ENCODE measurements at places on chromosomes 13 and 19. TPM values are rescaled to one million over a fixed set of nuclear protein-coding genes. Genes with fewer than 3 reads are reported as not detected.

The LINGO3 gene
- total RNA-seq = not detected

The DNMT1 gene
- total RNA-seq = 43.0 TPM

The KLK11 gene
- total RNA-seq = 19.5 TPM

The SLC25A42 gene
- total RNA-seq = 6.7 TPM

The POLRMT gene
- 15.6 TPM for total RNA-seq

The TPTE2 gene
- total RNA-seq = not detected

The NLRP4 gene
- not detected for total RNA-seq

The CNOT3 gene
- 11.5 TPM for total RNA-seq

The EBPL gene
- 54.2 TPM for total RNA-seq

DNA sequence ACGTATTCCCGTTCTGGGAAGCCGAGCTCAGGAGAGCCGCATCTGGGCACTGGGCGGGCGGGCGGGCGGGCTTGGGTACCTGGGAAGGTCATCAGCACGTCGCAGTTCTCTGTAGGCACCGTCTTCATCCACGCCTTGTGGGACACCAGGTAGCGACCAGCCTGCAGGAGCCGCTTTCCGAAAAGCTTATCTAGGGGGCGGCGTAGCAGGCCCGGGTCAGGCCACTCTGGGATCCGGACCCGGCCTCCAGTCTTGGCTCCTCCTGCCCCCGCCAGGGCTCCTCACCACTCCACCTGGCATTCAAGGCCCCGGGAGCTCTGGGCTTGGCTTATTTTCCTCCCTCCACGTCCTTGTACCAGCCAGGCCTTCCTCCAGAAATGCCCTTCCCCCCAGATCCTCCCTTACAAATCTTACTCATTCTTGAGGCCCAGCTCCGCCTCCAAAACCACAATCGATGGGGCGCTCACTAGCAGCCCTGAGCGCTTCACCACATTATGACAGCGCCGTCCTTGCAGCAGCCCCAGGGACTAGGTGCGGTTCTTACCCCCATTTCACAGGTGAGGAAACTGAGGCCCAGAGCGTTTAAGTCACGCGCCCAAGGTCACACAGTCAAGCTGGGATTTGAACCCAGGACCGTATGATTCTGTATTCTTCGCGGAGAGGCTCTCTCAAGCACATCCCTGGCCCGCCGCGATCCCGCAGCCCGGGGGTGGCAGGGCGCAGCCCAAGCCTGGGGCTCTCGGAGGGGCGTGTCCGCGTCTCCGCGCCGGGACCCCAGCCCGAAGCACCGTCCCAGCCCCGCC lies 843 bp downstream of the ANO8 start:
- DNase-seq = no peak

DNA sequence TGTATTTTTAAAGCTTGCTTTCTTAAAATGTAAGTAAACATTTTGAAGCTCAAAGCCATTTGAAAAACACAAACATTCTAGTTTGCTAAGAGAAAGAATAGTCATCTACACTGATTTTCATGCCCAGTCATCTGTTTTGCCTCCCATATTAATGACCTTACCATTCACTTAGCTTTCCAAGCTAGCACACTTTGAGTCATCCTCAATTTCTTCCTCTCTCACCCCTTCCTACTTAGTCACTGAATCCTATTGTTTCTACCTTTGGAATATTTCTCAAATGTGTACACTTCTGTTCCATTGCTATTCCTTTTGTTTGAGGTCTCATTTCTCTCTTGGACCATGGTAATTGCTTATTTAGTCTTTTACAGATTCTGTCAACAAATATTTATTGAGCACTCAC lies 7.3 kb upstream of the HS6ST3 start:
- DNase-seq = no peak

DNA sequence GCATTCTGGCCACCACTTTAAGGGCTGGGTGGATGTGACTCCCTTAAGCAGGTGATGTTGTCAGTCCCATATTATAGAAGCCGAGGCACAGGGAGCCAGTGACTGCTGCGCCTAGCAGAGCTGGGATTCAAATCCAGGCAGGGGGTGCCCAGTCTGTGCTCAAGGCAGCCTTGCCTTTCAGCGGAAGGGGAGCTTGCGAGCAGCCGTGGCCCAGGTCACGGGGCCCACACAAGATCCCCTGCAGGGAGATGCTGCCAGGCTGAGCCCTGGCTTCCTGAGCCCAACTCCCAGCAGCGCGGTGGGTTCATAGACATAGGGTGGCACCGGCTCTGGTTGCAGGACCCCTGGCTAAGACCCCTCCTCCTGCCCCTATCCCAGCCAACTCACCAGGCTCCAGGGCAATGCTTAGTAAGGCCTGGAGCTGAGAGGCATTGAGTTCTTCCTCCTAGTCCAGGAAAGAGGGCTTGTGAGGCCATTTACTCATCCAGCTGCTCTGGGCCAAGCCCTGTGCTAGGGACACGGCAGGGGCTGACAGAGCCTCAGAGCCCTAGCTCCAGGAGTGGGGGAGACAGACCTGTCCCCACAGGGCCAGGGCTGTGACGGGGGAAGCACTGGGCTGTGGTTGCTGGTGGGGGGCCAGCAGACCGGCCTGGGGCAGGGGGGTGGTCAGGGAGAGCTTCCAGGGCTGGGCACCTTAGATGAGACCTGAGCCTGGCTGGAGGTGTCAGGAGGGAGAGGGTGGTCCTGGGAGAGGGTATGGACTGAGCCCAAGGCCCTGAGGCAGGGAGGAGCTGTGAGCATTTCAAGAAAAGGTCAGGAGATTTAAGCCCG lies 9.6 kb downstream of the CAPN12 start:
- DNase-seq = no peak

- DNase-seq = no peak
Observed at GRCh38 chr13:24500977-24501376, 11.6 kb downstream of the PARP4 start.

- no peak for DNase-seq
Observed at GRCh38 chr19:49896863-49897621, at the start of gene IL4I1. Gene IL4I1 (minus strand): TSS chr19:49896887. CDS start chr19:49896160, 727 bp downstream.

DNA sequence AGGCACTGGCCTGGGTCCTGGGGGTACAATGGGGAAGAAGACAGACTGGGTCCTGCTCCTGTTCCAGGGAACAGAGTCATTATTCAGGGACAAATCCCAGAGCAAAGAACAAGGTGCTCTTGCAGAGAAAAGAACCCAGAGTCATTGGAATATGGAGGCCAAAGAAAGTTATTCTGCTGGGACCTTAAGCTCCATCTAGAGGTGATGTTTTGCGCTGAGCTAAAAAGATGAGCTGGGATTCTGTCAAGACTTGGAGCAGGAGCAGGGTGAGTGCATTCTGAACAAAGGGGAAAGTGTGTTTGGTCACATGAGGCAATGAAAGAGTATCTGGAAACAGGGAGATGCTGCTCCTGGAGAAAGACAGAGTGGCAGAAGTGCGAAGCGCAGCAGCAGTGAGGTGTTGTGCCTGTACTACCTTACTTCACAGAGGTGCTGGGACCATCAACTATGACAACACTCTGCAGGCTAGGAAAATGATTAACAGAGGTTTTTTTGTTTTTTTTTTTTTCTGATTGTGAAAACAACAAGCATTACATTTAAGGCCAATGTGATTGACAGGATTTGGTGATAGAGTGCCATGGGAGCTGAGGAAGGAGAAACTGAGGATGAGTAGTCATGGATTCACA lies 95.3 kb upstream of the TNFSF11 start:
- DNase-seq = no peak

GRCh38 chr19:11286312-11286974 lies 9.5 kb upstream of the TSPAN16 start:
- DNase-seq = peak; percentile 37

- DNase-seq = no peak
Observed at GRCh38 chr13:81987159-81987558, 1646.2 kb upstream of the SPRY2 start.

GRCh38 chr19:36215276-36216123 lies 594 bp downstream of the ZNF146 start:
- peak; percentile 82 for DNase-seq

- DNase-seq = no peak
Observed at GRCh38 chr13:37656247-37656940, 57.8 kb upstream of the POSTN start.

Measured in skin of body (tissue), 3 donors.